ENCODE measurements at places on chromosomes 12 and 14.

GRCh38 chr14:35883677-35884293 is 57.6 kb downstream of the BRMS1L start:
- DNase-seq, result no peak
- H3K27me3 ChIP-seq, result no peaks in the 10 kb centered on the region
- H3K4me3 ChIP-seq, result no peak overlapping the region
- H3K27ac ChIP-seq, result no peak overlapping the region

DNA sequence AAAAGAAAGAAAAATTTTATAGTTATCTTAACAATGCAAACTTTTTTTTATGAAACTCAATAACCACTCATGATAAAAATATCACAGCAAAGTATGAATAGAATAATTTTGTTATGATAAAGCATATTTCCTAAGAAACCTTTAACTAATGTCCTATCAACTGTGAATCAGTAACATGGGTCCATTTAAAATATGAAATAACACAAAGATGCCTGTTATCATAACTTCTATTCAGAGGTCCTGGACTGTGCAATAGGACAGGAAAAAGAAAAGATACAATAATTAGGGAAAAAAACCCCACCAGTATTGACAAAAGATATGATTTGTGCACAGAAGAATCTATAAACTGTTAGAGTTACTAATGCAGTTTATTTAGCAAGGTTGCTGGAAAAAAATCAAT is 245.4 kb downstream of the FOXN3 start:
- H3K4me3 ChIP-seq, result no peak overlapping the region
- no peaks in the 10 kb centered on the region for H3K4me1 ChIP-seq
- H3K27me3 ChIP-seq, result no peaks in the 10 kb centered on the region

DNA sequence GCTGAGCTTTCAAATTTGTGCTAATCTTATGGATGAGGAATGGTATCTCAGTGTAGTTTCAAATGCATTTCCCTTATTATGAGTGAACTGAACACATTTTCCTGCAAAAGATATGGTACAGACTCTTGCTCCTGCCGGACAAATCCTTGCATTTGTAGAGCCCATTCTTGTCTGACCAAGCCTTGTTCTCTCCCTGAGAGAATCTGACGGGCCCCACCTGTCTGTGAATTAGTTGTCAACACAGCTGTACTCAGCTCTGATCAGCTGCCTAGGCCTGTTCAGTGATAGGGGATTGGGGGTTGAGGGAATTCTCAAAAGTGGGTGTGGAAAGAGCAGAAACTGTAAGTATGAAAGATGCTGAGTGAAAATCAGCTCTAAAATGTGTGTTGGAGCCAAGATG is 42.8 kb upstream of the SCN8A start:
- no peaks in the 10 kb centered on the region for H3K27me3 ChIP-seq
- no peak for DNase-seq
- no peaks in the 10 kb centered on the region for H3K36me3 ChIP-seq

- DNase-seq, result no peak
- H3K27me3 ChIP-seq, result no peaks in the 10 kb centered on the region
- H3K36me3 ChIP-seq, result no peaks in the 10 kb centered on the region
- H3K27ac ChIP-seq, result no peak overlapping the region
- H3K4me1 ChIP-seq, result no peaks in the 10 kb centered on the region
Measured at GRCh38 chr12:120421701-120422100, 16.2 kb upstream of the COX6A1 start.

DNA sequence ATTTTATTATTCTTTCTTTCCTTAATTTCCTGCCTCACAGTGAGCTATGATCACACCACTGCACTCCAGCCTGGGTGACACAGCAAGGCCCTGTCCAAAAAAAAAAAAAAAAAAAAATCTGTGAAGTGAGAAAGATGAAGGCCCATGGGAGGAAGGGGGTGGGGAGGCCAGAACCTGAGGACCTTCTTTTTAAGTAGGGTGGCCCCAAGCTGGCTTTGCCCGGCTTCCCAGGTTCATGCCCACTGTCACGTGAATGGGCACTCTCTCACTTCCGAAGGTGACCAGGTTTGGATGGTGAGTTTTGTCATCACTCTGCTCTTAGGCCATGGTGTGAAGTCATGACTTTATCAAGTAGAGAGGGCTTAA is 82.3 kb downstream of the TNFAIP2 start:
- H3K4me1 ChIP-seq, result no peaks in the 10 kb centered on the region
- H3K27me3 ChIP-seq, result no peaks in the 10 kb centered on the region
- no peak overlapping the region for H3K4me3 ChIP-seq
- no peaks in the 10 kb centered on the region for H3K36me3 ChIP-seq
- DNase-seq, result no peak

Measured in naive thymus-derived CD4-positive, alpha-beta T cell (primary cell).